ENCODE measurements at places on chromosomes 4 and X.

DNA sequence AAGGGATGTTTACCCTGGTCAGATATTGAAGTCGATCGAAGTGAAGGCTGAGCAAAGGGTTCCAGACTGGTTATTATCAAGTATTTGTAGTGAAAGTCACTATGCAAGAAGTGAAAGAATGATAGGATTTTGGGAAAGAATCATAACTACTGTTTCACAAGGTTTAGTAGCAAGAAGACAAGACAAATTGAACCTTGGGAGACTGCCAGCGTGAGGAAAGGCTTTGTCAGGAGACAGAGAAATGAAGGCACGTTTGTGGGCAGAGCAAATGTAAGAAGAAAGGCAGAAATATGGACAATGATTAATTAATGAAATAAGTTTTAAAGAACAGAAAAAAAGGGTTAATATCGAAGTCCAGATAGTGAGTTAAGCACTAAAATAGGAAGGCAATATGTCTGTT is 456.8 kb downstream of the TRIML1 start:
- DNase-seq: no peak

DNA sequence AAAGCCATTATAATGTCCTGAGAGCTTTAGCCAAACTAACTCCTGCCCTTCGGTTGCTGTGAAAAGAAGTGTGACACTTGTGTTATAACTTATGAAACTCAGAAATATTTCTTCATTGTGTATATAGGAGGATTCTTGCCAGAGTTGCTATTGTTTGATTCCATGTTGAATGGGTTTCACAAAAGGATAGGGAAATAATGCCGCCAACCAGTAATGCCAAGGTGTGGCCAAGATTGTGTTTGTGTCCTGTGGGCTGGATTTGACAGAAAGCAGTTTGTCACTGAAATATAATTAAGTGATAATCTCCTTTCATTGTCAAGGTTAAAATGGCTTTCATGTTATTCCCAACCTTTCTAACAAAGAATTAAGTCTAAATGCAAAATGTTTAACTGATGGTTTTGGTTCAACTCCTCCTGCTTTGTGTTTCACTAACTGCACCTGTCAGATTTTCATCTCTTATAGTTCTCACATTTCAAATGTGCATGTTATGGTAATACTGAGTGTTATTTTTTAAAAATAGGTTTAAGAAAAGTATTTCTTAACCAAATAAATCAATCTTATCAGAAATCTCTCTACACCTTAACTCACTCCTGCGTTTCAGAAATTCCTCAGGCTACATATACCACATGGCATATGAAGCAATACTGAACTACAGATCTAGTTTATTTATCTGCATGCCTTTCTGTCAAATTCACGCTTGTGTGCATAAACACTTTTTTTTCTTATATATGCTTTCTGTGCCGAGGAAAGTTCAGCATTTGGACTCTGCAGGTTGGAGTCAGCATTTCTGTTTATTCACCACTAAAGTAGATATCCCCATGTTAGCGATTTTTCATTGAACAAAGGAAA is at the start of gene CLDN22:
CLDN22 (minus strand) TSS at position 66 of the 849 bp plus-strand sequence; CDS start at position 8, 58 bp downstream.
- DNase-seq: no peak

DNA sequence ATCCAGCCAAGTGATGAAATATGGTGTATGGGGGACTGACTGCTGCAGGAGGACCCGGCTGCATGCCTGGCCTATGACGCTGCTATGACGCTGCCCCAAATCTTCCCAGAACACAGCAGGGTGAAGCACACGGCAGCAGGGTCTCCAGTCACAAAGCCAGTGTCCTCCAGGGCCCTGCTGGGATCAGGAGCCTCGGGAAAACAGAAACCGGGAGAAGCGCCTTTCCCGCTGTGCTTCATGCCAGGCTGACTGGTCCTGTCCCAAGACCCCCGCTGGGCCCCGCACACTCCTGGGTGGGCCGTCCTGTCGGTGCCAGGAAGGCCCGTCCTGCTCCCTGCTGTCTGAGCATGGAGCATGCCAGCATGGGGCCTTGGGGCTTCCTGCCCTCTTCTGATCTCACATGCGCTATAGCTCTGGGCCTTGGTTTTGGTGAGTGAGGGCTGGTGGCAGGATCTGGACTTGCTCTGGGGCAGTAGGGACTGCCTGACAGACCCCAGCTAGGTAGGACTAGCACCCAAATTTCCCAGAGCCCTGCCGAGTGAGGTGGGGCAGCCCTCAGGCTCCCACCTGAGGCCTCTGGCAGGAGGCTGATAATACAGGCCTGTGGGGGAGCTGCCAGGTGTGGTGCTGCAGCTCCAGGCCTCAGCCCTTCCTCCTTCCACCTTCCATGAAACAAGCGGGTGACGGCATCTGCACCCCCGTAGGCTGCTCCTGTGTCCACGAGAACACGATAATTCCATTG is 64.0 kb downstream of the ACOX3 start:
- DNase-seq: peak; percentile 6

DNA sequence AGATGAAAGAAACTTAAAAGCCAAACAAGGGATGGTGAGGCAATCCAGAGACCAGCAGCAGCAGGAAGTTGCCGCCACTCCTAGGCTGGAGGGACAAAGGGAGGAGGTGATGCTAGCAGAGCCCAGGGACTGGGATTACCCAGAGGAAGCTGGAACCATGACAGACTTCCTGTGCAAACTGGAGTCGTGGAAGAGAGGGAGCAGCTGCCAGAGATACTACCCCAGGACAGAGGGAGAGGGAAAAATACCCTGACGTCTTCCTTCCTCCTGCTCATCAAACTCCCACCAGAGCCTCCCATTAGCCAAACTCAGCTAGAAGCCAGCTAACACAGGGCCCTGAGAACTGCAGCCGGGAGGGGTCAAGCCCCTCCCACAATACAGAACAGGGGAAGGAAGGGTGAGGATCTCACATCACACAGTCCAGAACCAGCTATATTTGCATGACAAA is 101.2 kb upstream of the KLF3 start:
- DNase-seq: peak; percentile 32

DNA sequence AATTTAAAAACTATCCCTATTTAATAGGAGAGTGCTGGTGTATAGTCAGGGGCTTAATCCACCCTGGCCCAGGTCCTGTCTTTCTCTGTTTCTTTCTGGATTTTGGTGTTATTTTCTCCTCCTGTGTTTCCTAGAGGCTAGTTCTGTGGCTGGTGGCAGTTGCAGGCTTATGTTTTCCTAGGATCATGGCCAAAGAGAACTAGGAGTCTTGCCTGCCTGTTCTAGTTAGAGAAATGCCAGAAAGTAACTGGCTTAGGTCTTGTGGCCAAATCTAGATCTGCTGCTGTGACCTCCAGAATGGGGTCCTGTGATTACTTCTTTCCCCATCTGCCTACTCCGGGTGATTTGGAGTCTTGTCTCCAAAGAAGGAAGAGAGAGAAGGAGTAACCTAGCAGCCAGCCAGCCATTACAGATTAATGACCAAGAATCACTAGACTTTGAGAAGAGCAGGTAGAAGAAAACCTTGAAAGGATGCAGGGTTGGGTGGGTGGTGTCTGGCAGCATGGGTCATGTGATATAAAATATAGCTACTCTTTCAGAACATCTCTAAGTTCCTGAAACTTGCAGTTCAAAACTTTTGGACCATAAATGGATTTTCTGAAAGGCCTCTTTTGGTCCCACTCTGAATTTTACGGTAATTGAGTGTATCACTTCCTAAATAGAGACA is 117.9 kb downstream of the STIM2 start:
- DNase-seq: peak; percentile 13

DNA sequence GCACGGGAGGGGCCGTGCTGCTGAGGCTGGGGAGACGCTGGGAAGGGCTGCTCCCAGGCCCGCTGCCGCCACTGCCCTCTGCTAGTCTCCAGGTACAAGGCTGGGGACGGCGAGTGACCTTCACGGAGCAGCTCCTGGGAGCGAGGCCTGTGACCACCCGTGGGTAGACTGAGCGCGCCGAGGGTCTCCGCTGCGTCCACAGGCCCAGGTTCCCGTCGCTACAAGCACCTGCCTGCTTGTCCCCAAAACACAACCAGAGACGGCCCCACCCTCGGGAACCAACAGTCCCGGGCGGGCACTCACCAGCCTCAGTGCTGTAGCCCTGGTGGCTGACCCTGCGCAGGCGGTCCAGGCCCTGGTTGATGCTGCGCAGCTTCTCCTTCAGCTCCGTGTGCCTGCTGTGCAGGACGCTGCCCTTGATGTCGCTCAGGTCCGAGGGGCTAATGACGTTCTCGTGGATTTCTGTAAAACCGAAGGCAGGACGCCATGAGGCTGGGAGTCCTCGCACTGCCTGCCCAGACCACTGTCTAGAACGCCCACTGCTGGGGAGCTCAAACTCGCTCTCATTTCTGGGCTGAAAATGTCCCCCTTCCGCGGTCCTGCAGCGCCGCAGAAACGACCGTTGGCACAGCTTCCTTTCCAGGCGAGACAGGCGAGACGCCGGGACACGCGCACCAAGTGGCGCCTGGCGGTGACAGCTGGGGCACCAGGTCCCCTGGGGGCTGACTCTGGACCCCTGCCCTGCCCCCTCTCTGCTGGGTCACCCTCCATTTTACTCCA is 14.3 kb downstream of the LRPAP1 start:
- no peak for DNase-seq

DNA sequence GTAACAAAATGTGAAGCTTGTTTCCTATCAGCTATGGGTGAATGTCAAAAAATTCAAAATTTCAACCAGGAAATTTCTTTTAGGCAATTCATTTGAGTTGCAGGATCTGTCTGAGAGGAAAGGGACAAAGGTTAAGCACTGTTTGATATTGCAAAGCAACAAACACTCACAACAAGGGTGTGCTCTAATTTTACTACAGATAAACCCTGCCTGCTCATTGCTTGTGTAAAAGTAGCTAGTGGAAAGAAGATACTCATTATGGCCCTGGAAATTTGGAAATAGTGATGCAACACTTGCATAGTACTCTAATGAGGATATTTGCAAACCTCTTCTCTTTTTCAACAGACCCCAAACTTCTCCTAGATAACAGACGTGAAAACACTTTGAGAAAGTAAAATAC is 27.1 kb downstream of the FAM47E start:
- DNase-seq: no peak

DNA sequence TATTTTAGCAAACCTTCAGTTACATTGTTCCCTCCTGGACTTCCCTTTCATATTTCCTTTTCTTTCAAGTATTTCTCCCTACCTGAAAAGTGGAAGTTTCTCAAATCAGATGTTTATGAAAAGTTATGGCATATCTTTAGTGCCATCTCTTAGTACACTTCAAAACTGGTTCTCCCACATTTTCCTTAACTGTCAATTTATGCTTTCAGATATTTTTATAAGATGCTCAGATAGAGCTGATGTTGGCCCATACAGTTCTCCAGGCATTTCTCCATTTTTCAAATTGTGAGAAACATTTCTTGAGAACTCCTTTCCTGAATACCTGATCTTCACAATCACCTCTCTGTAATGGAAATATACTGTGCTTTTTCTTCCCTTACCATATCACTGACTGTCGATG is 32.5 kb upstream of the AP1AR start:
- DNase-seq: no peak

DNA sequence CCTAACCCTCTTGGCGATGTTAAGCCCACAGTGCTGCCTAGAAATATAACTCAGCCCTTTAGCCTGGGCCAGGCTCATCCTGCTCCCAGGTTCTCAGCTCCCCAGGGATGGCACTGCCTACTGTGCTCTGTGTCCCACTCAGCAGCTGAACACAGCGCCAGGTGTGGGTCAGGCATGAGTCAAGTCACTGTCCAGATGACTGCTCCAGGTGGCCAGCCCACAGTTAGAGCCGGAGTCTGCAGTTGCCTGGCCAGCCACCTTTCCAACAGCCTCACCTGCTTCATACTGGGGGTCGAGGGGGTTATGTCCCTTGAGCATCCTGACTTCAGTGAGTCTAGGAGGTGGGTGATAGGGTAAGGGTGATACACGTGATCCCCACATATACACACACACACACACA is 48.4 kb downstream of the TBC1D14 start:
- DNase-seq: no peak

GRCh38 chr4:169800541-169800940 is 42.8 kb upstream of the HPF1 start:
- no peak for DNase-seq

- DNase-seq: peak; percentile 15
Measured at GRCh38 chr4:152398060-152398459, 137.8 kb downstream of the FBXW7 start.

GRCh38 chr4:80165855-80166254 is 31.4 kb upstream of the PRDM8 start:
- DNase-seq: no peak
